ENCODE measurements at places on chromosomes 1 and 21.

DNA sequence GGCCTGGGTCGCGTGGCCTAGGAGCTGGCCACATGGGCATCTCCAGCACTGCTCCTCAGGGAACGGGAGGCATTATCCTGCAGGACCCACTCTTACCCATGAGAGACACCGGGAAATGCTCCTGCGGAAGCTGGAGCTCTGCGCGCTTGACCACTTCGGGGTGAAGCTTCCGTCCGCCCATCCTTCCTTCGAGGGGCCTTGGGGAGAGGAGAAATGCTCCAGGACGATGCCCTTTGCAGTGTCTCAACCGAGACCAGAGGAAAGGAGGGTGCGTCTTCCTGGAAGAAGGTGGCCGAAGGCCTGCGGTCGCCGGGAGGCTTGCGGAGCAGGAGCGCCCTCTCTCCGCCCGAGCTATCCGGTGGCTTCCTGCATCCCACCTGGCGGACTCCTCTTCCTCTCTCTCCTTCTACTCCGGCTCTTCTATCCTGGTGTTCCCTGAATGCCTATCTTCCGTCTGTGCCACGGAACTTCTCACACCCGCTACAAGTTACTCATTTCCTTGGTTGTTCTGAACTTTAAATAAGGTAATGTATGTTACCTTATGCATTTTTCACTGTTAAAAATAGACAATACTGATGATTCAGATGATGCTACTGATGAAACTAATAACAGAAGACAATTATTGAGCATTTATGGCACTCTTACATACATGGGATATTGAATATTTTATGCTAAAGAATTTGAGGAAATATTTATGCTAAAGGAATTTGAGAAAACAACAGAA is 91.4 kb downstream of the PRKAB2 start:
- DNase-seq, result no peak

- DNase-seq, result no peak
These were observed 158.1 kb downstream of the RUNX1 start for GRCh38 chr21:34890724-34891612.

GRCh38 chr21:45823100-45823681 is 158.4 kb upstream of the COL6A1 start:
- DNase-seq, result no peak

- no peak for DNase-seq
These were observed 22.3 kb upstream of the NR5A2 start for GRCh38 chr1:200005165-200005564.

- peak; percentile 90 for DNase-seq
These were observed 868 bp downstream of the ZBTB40 start for GRCh38 chr1:22452481-22452957.

DNA sequence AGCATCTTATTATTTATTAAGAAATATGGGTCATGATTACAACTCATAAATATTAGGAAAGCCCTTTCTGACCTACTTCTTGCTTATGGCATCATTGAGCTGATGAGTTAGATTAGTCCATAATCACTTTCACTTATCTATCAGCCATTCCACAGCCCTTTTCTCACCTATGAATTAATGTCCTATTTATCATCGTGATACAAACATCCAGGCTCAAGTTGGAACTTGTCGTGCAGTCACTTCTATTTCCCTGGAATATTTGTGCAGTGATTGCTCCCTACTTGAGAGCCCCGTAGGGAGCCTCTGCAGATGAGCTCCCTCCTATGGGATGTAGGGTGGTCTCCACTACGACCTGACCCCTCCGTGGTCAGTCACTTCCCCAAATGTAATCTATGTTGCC is 8.1 kb upstream of the F3 start:
- no peak for DNase-seq

- peak; percentile 29 for DNase-seq
These were observed 29.6 kb downstream of the RGL1 start for GRCh38 chr1:183834568-183834967.

DNA sequence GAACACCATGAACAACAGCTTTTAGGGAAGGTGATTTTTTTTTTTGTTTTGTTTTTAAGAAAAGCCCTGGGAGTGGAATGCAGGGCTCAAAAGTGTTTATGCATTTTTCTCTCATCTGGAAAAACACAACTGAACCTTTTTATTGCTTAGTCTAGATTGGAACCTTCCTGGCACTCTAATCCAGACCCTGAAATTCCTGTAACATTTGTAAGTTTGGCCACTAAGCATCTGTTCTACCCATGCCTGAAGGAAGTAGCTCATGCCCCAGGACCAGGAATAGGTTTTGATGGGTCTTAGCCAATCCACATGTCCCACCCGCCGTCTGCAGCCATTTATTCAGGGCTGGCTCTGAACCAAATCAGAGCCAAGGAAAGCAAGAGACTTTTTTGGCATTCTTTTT is 39.7 kb upstream of the SLC2A1 start:
- no peak for DNase-seq

DNA sequence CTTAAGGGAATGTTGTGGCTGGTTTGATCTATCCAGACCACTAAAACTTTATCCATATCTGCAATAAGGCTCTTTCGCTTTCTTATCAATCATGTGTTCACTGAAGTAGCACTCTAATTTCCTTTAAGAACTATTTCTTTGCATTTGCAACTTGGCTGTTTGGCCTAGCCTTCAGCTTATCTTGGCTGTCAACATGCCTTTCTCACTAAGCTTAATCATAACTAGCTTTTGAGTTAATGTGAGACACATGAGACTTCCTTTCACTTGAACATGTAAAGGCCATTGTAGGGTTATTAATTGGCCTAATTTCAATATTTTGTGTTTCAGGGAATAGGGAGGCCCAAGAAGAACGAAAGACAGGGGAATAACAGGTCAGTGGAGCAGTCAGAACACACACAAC is 124.7 kb downstream of the TNFSF18 start:
- no peak for DNase-seq

GRCh38 chr1:233424779-233425178 is 97.3 kb downstream of the MAP3K21 start:
- no peak for DNase-seq

- no peak for DNase-seq
These were observed 85.9 kb downstream of the LHX8 start for GRCh38 chr1:75220072-75220471.

- DNase-seq, result no peak
These were observed 651 bp upstream of the GABRD start for GRCh38 chr1:2018217-2019171.

GRCh38 chr21:45264912-45265515 is 22.7 kb downstream of the POFUT2 start:
- DNase-seq, result no peak

GRCh38 chr1:58597076-58597475 is 20.0 kb upstream of the TACSTD2 start:
- no peak for DNase-seq

GRCh38 chr1:192601143-192601542 is 25.6 kb downstream of the RGS1 start:
- DNase-seq, result no peak

- DNase-seq, result no peak
These were observed 55.9 kb downstream of the MACO1 start for GRCh38 chr1:25486602-25487001.

DNA sequence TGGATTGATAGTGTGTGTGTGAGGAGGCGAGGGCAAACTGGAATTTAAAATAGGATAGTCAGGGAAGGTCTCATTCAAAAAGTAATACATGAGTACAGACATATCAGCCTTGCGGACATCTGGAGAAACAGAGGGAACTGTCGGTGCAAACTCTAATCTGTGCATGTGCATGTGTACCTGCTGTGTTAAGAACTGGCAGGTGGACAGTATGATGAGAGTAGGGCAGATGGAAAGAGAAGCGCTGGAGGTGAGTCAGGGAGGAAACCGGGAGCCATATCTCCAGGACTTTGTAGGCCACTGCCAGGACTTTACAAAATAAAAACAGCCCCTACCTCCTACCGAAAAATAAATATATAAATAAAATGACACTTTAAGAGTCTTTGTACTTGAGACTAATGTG is 31.3 kb upstream of the MYBPHL start:
- DNase-seq, result no peak

DNA sequence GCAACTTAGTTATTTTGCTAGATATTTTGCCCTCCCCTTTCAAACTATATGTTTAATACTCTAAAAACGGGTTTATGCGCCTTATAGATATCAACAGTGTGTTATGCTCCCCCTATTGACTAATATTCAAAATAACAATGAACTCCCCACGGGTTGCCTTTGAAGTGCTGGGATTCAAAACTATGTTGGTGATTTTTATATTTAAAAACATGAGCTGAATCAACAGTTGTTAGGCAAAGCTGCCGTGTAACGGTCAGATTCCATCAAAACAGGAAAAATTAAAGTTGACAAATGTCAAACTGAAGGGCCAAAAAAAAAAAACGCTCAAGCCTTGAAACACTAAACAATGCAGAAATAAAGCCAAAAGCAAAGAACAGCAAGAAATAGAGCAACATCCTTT is 2.5 kb downstream of the TGFBR3 start:
- no peak for DNase-seq

DNA sequence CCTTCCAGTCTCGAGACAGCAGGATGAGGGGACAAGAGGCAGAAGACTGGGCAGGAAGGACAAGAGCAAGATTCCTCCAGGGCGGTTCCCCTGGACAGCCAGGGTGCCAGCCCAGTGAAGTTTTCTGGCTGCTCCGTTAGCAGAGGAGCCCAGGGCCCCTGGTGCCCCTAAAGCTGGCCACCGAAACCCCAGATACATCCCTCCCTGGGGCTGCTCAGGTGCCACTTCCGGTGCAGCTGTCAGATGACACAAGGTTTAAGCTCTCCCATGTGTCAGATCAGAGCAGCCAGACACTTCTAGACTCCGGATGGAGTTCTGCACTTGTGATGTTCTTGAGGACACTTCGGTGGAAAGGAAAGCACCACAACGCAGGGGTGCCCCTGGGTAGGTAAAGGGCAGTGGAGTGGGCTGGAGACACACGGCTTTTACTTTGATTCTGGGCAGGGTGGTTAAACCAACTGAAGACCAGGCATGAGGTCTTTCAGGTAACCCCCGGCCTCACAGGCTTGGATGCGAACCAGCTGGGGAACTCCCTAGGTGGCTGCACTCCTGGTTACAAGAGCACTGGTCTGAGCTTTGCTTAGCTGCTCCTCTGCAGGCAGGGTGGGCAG is 85.7 kb downstream of the ITPKB start:
- no peak for DNase-seq

- no peak for DNase-seq
These were observed 305.1 kb downstream of the LTN1 start for GRCh38 chr21:28687586-28687985.

DNA sequence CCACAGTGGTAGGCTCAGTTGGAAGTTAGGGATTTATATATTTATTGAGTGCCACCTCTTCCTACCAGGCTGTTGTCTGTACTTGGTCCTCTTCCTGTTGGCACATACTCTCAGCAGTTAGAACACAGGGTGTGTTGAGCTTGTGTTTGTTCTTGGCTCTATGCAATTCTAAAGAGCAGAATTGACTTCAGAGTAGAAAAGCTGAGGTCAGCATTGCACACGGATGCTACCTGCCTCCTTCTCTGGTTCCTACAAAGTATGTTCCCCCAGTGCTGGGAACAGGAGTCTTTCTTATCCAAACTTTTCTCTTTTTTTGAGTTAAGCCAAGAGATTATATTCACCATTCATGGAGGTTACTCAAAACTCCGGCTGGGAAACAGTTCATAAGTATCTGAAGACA is 16.5 kb upstream of the CD53 start:
- DNase-seq, result no peak

DNA sequence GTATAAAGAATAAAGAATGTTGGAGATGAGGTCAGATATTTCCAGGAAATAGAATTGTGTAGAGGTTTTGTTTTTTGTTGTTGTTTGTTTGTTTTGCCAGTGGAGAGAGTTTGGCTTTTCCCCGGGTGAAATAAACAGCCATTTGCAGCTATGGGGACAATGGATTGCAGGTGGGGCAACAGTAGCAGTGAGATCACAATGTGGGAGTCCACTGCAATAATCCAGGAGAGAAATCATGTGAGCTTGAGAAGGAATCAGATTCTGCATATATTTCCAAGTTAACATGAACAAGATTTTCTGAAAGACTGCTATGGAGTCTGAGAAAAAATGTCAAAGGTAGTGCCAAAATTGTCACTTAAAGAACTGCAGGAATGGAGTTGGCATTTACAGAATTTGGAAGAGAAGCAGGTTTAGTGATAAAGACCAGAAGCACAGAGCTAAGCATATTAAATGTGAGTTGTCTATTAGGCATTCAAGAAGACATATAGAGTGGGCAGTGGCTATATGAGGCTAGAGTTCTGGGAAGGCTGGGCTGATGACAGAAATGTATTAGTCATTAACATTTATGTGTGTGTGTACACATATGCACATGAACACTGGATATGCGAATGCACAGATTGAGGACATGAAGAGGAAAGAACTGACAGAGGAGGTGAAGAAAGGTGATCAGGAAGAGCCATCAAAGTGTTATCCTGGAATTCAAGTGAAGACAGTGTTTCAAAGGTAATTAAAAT is 729.6 kb upstream of the PTBP2 start:
- no peak for DNase-seq

GRCh38 chr1:70509996-70510876 is 99.2 kb downstream of the CTH start:
- DNase-seq, result peak; percentile 55

DNA sequence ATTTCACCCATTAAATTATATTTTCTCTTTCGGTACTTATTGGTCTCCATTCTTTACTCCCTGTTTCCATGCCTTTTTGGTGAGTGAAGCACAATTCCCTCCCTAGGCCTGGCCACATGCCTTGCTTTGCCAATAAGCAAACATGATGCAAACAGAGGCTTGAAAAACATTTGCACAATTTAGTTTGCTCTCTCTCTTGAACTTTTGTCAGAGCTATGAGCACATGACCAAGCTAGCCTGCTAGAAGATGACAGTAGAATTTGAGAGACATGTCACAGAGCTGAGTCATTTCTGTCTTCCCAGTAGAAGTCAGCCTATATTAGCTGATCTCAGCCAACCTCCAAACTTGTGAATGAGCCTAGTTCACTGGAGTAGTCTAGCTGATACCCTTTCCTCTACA is 24.6 kb downstream of the ANGPTL3 start:
- DNase-seq, result no peak

GRCh38 chr1:64948905-64949833 is 17.2 kb downstream of the JAK1 start:
- DNase-seq, result no peak

- no peak for DNase-seq
These were observed 134.7 kb downstream of the HLX start for GRCh38 chr1:221013691-221014660.

DNA sequence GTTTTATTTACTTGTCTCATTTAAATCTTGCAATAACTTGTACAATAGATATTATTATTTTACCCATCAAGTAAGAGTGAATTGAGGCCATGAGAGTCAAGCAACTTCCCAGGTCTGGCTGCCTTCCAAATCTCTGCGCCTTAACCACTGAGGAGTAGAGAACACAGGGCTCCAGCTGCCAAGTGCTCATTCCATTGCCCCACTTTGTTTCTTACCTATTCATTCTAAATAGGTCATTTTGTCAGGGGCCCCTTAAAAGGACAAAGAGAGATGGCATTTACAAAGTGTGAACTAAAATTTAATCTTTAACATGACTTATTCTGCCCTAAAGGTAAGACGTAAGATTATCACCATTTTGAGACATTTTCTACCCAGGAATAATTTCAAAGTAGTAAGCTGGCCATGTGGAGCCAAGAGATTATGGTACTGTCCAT is 3.5 kb downstream of the PPP1R15B start:
- peak; percentile 52 for DNase-seq

GRCh38 chr1:168007691-168008090 is 70.8 kb upstream of the MPC2 start:
- no peak for DNase-seq

GRCh38 chr1:4601941-4602340 is 52.5 kb upstream of the AJAP1 start:
- DNase-seq, result no peak
